ENCODE measurements at places on chromosomes 4 and X.

GRCh38 chr4:15963001-15963451 lies at the start of gene FGFBP2:
TSS of gene FGFBP2 (minus strand) at chr4:15963175. CDS start at chr4:15963129, 46 bp downstream.
- peak; percentile 21 for DNase-seq

- DNase-seq = no peak
Measured at GRCh38 chr4:157896726-157897125, 276.1 kb downstream of the GASK1B start.

DNA sequence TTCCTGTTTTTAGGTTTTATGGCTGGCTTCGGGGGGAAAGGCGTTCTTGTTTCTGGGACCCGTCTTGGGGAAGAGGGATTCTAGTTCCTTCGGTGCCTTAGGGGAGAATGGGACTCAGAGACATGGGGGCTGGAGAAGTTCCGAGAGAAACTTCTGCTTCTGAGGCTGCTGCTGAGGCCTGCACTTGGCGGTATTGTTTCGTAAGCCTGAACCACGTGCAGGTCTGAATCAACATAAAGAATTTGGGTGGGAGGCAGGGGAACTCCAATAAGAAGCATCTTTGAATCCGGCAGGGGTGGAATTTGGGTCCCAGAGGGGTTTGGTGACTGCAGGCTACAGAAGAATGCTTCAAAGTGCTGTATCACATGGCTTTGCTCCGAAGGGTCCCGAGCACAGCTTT lies 15.1 kb downstream of the XG start:
- DNase-seq = no peak

- no peak for DNase-seq
Measured at GRCh38 chrX:38206542-38206941, 14.1 kb downstream of the SRPX start.

DNA sequence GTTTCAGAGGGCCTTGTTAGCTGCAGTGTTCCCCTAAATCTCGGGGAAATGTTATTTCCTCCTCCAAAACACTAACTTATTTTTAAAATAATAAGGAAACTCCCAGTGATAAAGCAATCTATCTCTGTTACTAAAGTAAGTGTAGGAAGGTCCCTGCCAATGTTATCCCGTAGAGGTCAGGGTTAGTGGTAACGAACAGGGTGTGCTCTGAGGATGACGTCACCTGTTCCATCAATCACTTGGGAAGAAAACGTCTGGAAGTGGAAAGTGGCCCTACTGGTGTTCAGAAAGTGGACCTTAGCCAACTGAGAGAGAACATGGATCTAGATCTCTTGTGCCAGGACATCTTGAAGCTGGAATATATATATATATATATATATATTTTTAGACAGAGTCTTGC lies 249.5 kb downstream of the BCOR start:
- no peak for DNase-seq

Measured in KG1 (cell line).